Hematopoietic multipotent progenitor cell treated with erythropoietin and hydrocortisone succinate and interleukin-3 and kit ligand, for 15 days (in vitro differentiated cells): ENCODE measurements at places on chromosomes 13 and 19.

DNA sequence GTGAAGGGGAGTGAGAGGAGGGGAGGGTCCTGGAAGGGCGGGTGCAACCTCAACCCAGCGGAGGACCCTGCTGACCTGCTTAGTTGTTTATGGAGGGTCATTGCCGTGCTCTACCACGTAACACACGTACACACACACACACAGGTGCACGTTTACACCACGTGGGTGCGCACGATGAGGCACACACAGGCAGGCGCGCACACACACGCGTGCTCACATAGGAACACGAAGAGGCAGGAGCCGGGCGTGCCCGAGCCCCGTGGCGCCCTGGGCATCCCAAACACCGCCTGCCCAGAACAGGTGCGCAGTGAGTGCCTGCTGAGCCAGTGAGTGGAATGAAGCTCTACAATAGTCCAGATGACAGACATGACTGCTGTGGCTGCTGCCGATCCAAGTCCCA lies 11.2 kb upstream of the MADCAM1 start:
- DNase-seq: no peak

- DNase-seq: no peak
Observed at GRCh38 chr13:25766576-25766975, 285.2 kb downstream of the SHISA2 start.

GRCh38 chr19:36973021-36973843 lies 57.1 kb downstream of the ZNF568 start:
- DNase-seq: no peak

GRCh38 chr13:101951114-101951513 lies 450.7 kb downstream of the FGF14 start:
- DNase-seq: no peak

DNA sequence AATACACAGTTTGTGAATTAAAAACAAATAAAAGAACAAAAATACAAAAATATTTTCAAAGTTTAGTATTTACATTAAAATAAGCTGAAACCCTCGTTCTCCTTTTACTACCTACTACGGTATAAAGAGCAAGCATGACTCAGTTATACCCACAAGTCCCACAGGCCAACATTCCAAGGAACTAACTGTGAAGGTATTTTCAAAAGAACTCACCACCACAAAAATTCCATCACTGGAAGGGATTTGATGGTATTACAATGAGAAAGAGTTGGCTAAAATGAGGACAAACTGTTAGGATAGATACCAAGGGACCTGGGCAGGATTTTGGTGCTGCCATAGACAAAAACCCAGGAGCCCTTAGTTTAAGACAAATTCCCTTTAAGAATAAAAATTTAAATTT lies 122.7 kb downstream of the TBC1D4 start:
- no peak for DNase-seq

- DNase-seq: no peak
Observed at GRCh38 chr13:105247830-105248229, 1287.6 kb downstream of the EFNB2 start.

DNA sequence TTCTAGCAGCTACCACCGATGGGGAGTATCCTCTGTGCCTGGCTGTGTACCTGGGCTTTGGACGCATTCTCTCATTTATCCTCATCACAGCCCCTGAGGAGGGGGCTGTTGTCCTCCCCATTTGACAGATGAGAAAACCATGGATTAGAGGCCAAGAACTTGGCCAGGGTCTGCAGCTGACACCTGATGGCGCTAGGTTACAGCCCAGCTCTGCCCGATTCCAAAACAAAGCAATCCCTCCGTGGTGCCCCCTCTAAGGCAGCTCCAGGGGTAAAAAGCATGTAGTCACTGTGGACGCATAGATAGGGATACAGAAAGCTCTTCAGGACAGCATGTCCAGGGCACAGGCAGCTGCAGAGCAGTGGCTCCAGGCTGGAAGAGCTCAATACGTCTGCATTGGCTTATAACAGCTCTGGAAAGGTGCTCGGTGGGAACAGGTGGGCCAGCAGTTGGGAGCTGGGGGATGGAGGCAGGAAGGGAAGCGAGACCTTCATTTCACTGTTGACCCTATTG lies 35.4 kb upstream of the UQCRFS1 start:
- DNase-seq: no peak

DNA sequence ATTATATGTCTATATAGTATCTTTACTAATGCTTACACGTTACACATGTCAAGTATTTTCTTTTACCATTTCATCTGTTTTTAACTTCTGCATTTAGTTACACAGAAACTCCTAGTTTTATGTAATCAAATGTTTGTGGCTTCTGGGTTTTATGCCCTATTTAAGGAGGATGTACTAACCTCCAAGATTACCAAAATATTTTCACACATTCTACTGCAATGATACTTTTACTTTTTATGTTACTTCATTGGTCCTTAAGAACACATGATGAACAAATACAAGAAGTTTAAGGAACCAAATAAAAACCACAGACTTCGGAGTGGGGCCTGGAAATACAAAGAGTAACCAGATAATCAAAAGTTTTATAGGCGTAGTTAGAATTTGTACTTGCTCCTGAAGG lies 37.2 kb downstream of the ZC3H13 start:
- DNase-seq: no peak

- no peak for DNase-seq
Observed at GRCh38 chr13:52793515-52794061, 54.0 kb upstream of the CNMD start.

DNA sequence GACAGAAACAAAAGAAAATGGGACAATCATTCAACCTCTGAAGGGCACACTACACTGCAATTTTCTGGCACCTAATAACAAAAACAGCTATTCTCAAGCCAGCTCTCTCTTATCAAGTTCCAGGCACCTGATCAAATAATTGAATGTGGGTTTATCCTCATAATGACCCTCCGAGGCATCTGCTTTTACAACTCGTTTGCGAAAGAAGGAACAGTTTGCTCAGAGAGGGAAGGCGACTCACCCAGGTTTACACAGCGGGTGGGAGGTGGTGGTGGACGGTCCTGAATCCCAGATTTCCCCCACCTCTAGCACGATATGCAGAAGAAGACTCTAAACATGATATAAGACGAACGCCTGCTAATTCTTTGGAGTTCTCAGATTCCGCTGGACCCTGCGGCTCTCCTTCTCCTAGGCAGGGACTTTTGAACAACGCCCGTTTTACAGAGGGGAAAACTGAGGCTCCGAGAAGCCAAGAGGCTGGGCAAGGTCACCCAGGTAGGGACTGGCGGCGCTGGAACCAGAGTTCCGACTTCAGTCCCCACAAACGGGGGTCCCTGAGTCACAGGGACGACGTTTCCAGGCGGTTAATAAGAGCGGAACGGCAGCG lies 641 bp downstream of the SGTA start:
- peak; percentile 19 for DNase-seq

GRCh38 chr19:39057615-39058014 lies 25.3 kb upstream of the FBXO27 start:
- no peak for DNase-seq

GRCh38 chr13:94249512-94249911 lies 230.0 kb downstream of the DCT start:
- no peak for DNase-seq

GRCh38 chr13:77896536-77896935 lies 22.1 kb downstream of the EDNRB start:
- no peak for DNase-seq

- DNase-seq: no peak
Observed at GRCh38 chr19:2032296-2032941, 16.9 kb upstream of the BTBD2 start.

GRCh38 chr19:45255611-45256157 lies 4.6 kb downstream of the MARK4 start:
- no peak for DNase-seq

DNA sequence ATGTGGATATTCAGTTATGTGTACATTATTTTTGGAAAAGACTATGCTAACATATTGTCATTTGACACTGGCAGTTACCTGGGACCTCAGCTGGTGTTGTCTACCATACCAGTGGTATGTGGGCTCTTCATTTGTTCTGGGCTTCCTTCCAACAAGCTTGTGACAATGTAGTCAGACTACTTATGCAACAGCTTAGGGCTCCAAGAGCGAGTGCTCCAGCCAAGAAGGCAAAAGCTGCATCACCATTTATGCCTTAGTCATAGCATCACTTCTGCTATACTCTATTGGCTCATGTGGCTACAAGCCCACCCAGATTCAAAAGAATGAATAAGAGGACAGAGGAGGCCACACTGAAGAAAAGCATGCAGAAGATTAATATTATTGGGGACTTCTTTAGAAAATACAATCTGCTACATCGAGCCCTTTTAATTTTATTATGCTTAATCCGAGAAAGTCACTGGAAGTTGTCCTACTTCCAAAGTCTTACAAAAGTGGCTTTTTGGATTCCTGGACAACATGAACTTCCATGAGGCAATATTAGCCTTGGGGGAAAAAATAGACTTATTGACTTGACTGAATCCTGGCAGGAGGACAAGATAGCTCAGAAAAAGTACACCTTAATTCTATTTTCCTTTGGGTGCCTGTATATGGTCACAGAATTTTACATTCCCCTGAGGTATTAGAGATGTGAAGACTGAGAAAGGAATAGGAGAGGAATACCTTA lies 529.4 kb upstream of the HTR2A start:
- no peak for DNase-seq

GRCh38 chr13:40206241-40207000 lies 460.0 kb downstream of the FOXO1 start:
- DNase-seq: no peak

- DNase-seq: no peak
Observed at GRCh38 chr13:87426742-87427141, 244.4 kb upstream of the SLITRK5 start.

GRCh38 chr19:2375353-2376121 lies 15.5 kb downstream of the TMPRSS9 start:
- no peak for DNase-seq

DNA sequence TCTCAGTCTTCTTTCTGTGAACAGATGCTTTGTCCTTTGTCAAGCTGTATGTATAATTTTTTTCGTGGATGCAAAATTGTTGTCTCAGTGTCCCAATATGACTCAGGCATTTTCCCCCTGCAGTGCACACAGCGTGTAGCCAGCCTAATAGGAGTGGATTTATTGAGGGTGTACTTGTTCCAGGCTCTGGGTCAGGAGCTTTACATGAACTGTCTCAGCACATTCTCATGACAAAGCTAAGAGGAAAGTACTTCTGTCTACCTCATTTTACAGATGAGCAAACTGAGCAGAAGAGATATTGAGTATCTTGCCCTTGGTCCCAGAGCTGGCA lies 50.8 kb downstream of the STK24 start:
- DNase-seq: no peak

DNA sequence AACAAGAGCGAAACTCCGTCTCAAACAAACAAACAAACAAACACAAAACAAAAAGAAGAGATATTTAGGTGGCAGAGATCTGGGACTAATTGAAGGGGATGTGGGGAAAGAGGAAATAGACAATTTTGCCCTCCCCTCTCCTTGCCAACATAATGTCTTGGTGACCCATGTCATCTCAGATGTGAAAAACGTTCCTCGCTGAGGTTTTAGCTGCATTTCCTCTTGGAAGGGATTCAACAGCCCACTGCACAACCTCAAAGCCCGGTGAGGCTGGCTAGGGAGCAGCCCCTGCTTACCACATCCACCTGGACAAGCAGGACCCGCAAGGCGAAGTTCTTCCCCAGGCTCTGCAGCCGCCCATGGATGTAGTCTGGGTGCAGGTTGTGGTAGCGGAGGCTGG lies 4.9 kb downstream of the ERCC1 start:
- DNase-seq: no peak

DNA sequence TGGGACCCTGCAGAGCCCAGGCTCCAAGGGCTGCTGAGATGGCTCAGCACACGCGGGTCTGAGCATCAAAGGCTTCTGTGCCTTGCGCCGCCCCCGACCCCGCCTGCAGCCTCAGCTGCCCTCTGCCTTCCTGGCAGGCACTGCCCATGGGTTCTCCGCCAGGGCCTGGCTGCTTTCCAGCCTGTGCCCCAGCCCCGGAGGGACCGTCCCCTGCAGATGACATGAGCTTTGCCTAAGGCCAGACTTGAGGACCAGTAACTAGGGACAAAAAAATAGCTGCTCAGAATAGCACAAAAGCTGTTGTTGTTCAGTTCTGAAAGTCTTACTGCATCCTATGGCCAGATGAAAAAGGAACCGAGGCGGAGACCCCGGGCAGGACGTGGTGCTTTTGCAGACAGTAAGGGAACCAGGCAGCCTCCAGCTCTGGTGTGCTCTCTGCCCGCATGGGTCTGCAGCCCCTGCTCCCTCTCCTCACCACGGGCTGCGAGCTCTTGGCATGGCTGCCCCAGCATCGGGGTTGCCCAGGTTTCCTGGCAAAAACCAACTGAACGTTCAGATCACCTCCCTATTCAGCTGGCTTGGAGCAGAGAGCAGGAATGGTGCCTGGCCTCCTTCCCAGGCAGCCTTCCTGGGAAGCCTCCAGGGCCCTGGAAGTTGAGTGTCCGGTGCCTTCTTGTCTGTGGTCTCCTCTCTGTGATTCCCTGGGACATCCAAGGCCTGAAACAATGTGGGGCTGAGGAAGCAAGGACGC lies 12.5 kb upstream of the CFAP97D2 start:
- DNase-seq: no peak

GRCh38 chr13:99178636-99179035 lies 22.0 kb upstream of the UBAC2 start:
- no peak for DNase-seq

- DNase-seq: no peak
Observed at GRCh38 chr19:56955637-56956216, 115.2 kb upstream of the PEG3 start.

DNA sequence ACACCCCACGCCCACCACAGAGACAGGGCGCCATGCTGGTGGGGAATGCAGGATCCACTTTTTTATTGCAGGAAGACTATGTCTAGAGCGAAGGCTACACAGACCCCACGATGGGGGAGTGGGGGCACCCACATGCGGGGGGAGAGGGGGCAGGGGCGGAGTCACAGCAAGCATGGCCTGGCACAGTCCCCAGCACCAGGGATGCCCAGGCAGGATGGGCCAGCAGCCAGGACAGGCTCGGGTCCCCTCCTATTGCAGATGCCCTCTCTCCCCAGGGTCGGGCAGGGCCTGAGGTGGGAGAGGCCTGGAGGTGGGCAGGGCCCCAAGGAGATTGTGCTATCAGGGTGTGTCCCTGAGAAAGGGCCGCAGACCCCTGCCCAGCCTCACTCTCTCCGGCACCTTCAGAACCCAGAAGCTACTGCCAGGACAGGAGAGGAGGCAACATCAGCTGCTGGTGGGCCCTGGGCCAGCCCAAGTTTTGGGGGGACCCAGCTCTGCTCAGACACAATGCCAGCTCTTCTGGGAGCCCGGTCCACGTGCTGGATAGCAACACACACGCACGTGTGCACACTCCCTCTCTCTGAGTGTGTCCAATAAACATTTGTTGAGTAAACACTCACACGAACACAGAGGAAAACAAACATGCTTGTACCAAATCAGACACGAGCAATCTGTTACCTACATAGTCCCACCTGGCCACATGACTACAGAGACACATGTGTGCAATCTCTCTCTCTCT lies 6.5 kb downstream of the DIRAS1 start:
- no peak for DNase-seq
